ENCODE measurements at places on chromosomes 7 and 10. TPM values are rescaled to one million over a fixed set of nuclear protein-coding genes. Genes with fewer than 3 reads are reported as not detected.
A peak's percentile ranks its signal among the peaks of the same experiment; 100 is the strongest.

GRCh38 chr7:44259547-44260457, 59.0 kb downstream of the YKT6 start:
- DNase-seq = no peak

DNA sequence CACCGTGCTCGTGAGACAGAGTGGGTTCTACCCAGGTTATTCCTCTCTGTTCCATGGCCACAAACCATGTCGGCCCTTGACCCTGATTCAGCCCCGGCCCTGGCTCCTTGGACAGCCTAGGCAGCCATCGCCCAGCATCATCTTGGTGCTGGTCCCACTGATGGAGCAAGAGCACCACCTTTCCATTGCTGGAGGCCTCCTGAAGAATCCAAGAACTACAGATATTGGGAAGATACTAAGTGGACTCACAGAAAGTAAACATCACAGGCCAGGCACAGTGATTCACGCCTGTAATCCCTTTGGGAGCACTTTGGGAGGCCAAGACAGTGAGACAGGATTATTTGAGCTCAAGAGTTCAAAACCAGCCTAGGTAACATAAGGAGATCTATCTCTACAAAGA, 125.1 kb downstream of the NT5C2 start:
- DNase-seq = no peak

- no peak for DNase-seq
Measured at GRCh38 chr7:123608991-123609882, 7.6 kb downstream of the ASB15 start.

DNA sequence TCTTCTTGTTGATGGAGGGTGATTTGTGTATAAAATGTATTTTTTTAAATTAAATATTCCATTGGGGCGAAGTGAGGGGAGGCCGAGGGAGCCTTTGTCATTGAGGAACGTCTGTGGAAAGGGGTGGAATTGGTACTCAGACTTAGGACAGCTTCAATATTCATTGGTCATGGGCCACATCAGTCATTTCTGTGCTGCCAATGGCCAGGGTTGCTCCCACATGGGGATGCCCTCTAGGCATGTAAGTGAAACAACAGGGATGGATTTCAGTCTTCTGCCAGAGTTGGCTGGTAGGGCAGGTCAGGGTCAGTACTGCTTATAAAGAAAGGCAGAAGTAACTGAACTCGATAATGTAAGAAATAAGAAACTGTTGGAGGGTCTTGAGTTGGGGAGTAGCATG, 47.2 kb downstream of the NEURL1 start:
- peak; percentile 16 for DNase-seq

DNA sequence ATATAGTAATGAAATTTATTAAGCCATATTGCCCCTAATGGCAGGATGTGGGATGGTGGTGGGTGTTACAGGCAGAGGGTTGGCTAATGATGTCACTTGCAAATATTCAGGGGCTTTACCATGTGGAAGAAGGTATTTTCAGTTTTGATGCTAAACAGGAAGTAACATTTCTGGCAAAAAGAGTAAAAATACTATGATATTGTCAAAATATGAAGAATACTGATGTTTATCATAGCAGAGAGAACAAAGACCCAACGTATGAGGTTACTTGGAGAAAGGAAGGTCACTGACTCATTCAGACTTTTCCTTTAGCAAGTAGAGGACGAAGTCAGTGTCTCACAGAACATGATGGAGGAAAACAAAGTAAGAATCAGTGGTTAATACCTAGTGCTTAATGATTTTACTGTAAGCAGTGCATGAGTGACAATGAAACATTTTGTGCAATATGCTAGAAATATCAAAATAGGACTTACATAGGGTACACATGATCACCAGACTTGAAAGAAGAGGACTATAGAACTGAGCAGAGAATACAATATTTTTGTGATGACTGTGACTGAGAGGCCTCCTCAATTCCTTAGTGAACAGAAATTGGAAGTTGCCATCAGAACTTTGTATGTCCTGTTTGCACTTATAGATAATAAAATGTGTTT, 89.7 kb upstream of the STEAP4 start:
- no peak for DNase-seq

GRCh38 chr7:97418312-97418711, 300.8 kb downstream of the SDHAF3 start:
- DNase-seq = no peak

DNA sequence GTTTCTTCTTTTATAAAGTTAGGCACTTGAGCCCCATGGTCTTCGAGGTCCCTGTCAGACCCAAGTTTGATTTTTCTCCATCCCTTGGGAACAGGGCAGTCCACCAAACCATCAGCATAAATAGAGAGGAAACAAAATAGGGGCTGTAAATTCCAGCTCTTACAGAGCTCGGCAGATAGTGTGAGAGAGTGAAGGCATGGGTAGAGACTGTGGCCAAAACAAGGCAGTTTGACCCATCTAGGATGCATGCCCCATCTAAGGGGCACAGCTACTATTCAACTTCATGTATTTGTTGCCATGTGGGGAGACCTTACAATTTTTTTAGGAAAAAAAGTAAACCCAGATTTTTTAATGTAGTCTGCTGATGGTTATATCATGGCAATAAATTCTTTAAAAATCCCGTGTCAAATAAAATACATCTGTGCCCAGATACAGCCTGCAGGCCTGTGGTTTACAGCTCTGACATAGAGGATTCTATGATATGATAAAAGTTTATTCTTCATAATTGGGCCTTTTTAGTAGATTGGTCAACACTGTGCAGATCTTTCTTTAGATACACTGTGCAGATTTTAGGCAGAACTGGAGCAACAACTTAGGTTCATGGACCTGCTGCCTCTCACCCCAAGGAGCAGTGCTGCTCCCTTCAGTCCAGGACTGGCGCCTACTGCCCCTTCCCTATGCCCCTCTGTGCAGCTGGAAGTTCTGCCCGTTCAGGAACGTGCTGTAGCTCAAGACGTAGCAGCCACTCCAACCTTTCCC, 5.3 kb downstream of the PPP1R3C start:
- no peak for DNase-seq

GRCh38 chr10:46524472-46525176, 31.8 kb downstream of the GPRIN2 start:
- DNase-seq = peak; percentile 78

DNA sequence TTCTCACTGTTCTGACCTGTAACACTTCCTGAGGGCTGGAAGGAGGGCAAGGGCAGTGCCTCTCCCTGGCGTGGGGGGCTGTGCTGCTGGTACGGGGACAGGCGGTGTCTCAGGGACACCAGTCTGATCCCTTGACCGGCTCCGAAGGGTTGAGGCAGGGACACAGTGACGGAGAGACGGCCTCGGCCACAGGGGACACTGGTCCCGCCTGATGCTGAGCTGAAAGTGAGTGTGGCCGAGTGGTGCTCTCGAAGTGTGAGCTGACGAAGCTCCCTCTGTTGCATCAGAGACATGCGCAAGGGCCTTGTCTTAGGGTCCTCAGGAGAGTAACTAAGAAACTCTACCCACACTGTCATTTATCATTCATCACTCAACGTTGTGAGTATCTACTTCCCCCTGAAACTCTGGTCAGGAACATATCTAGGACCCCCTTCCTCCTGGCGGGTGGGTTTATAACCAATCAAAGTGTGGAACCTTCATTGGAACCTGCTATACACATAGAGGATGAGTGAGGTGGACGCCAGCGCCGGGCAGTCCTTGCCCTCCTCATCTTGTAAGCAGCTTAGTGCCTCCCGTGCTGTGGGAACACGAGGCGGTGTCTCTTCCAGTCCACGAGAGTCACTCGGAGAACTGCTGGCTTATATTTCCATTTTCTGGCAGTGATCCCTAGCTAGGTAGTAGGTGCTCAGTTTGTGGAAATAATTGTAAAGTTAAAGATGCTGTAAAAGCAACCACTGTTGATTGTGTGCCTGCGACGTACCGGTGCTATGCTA, 283.1 kb downstream of the DNAJB6 start:
- no peak for DNase-seq

DNA sequence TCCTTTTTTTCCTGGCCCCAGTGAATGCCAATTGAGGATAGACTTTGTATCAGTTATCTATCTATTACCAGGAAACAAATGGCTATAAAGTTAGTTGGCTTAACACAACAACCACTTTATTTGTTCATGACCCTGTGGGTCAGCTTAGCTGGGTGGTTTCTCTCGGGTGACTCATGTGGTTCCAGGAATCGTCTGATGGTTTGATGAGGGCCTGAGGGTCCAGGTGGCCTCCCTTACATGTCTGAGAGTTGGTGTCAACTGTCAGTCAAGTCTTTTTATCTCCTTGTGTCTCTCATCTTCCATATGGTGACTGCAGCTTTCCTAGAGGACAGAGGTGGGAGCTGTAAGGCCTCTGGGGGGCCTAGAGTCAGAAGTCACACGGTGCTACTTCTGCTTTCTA, 15.3 kb upstream of the MAPK8 start:
- DNase-seq = no peak

DNA sequence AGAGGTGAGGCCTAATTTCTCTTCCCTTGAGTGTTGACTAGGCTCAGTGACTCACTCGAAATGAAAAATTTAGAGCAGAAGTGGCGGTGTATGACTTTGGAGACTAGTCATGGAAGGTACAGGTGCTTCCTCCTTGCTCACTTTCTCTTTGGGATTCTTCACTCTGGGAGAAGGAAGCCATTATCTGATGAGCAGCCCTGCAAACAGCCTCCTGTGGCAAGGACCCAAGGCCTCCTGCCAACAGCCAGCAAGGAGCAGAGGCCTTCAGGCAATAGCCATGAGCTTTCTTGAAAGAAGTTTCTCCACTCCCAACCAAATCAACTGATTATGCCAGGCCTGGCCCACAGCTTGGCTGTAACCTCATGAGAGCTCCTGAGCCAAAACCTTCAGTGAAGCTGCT, 369.6 kb upstream of the VWC2 start:
- no peak for DNase-seq

GRCh38 chr10:48691812-48692528, 7.3 kb downstream of the WDFY4 start:
- DNase-seq = no peak

DNA sequence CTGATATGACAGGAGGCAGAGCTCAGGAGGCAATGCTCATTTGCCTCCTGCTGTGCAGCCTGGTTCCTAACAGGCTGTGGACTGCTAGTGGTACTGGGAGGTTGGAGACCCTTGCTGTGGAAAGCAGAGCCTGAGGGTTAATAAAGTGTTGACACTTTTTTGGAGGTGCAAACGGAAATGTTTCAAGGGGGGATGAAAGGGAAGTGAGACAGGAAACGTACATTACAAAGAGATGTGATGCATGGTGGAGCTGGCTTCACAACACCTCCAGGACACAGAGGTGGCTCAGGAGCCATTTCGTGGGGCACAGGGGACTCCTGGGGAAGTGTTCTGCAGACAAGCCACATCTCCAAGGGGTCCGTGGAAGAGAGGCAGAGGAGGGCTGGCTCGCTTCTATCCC, 137.6 kb upstream of the SVIL start:
- no peak for DNase-seq

DNA sequence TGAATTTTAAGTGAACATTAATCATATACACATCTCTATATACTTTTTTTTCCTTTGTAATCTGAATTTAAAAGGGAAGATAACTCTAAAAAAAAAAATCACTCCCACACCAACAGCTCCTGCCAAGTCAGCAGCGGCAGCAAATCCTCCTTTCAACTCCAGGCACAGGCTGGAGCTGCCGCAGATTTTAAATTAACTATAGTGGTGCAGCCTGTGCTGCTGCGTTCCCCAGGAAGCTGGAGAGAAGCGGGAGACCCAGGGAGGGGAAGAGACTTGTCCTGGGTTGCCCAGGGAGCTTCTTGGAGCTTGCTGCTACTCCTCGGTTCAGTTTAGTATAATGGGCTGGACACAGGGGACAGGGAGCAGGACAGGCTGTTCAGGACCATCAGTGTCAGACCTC, 32.6 kb upstream of the HSPB1 start:
- DNase-seq = no peak

DNA sequence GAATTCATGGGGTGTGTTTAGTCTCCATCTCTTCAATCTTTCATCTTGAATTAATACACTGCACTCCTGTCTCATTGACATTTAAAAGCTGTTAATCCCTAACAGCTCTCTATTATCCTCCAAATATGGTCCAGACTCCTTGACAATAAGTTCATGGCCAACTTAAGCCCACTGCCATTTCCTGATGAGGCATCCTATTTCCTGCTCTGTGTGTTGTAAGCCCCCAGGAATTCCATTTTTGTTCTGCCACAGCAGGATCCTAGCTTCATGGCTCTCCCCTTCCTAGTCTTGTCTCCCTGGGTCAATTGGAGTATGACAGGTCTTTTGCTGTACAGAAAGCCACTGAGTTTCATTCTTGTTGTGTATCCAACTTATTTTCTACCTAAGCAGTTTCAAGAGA, 218.8 kb downstream of the OTUD1 start:
- DNase-seq = no peak

GRCh38 chr7:87414794-87415188, 60.7 kb downstream of the ABCB4 start:
- DNase-seq = no peak

DNA sequence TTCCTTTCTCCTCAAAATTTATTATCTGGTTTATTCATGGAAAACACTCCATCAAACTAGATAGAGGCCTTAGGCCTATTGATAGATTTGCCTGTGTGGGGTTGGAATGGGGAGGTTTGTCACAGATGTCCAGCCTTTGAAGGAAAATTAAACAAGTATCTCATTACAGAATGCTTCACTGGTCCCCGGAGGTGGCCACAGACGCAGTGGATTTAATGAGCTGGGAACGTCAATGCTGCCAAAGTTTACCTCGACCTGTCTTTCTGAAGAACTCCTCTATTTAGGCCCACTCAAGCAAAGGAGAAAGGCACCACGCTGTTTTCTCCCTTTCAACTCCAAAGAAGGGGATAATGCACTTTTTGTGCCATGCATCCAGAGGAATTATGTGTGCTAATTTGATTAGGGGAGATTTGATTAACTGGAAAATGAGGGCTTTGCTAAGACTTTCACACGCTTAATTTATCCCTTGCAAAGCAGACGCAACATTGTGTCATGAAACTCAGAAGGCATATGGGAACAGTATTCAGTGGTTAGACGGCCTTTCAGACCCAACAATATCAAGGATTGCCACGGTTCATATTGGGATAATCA, 558.8 kb upstream of the GALNT17 start:
- no peak for DNase-seq

DNA sequence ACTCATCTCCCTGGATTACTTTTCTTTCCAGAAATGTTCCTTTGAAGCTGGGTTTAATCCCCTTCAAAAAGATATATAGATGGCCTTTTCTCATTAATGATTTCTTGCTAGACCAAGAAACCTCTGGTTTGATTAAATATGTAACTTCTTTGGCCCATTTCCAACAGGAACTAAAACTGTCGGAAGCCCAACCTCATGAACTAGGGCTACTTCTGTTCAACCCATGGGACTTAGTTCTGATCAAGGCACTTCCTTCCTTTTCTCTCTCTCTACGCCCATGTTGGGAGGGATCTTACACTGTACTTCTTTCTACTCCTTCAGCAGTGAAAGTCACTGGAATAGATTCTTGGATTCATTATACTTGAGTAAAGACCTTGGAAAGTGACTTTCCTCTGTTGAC, 83.6 kb downstream of the TMEM106B start:
- no peak for DNase-seq

Gene SPDYE2
- total RNA-seq = not detected

Gene JAKMIP3
- total RNA-seq = 0.43 TPM

Gene ARHGAP19
- 30.6 TPM for total RNA-seq

Measured in spleen (tissue), 13 donors.